CD4-positive, alpha-beta T cell treated with Interleukin-12 subunit alpha and Interleukin-12 subunit beta, for 1 hour (primary cell): ENCODE measurements at places on chromosomes 13 and 19.

DNA sequence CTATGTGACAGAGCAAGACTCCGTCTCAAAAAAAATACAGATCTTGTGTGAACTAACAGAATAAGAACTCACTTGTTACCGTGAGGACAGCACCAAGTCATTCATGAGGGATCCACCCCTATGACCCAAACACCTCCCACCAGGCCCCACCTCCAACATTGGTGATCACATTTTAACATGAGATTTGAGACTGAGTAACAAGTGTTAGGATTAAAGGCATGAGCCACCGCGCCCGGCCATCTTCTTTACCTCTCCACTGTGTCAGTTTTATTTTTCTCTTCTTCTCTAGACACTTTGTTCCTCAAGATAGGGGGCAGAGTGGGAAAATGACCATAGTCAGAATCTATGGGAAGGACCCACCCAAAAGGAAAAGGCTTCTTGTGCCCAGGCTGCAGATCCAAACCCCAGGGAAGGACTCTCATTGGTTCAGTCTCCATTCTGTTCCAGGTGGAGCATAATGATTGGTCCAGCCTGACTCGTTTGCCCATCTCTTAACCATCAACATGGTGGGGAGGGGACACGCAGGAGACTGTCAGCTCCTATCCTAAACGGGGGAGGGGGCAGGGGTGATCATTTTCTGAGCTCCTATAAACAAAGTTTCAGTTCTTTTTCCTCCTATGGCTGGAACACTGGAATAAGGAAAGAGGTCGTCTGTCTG lies 1.3 kb upstream of the CALM3 start:
- DNase-seq, result no peak

DNA sequence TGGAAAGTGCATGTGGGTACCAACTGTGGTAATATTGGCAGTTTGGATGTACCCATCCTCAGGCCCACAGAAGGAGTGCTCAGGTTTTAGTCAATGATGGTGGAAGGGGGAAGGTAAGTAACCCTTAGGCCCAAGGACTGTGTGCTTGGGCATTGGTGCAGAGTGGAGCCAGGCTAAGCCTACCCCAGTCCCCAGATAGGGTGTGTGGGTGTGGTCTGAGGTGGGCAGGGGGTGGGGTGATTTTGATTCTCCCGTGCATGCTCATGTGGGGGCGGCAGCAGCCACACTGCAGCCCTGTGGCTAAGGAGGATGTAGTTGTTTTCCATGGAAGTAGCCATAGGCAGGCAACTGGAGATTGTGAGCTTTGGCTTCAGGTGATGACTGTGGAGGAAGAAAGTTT lies 2197.3 kb downstream of the PCDH9 start:
- DNase-seq, result no peak

GRCh38 chr13:73015805-73016204 lies 43.0 kb upstream of the KLF5 start:
- DNase-seq, result no peak

GRCh38 chr19:18397242-18398202 lies at the start of gene LRRC25:
Gene LRRC25, minus strand, starts transcription at chr19:18397622. Its CDS starts 659 bp downstream, at chr19:18396963.
- DNase-seq, result peak; percentile 35

- DNase-seq, result no peak
Observed at GRCh38 chr19:29860492-29860891, 48.7 kb downstream of the CCNE1 start.

GRCh38 chr13:72113076-72113475 lies 246.1 kb upstream of the DACH1 start:
- no peak for DNase-seq

GRCh38 chr13:33080972-33081590 lies 64.9 kb downstream of the KL start:
- DNase-seq, result no peak

DNA sequence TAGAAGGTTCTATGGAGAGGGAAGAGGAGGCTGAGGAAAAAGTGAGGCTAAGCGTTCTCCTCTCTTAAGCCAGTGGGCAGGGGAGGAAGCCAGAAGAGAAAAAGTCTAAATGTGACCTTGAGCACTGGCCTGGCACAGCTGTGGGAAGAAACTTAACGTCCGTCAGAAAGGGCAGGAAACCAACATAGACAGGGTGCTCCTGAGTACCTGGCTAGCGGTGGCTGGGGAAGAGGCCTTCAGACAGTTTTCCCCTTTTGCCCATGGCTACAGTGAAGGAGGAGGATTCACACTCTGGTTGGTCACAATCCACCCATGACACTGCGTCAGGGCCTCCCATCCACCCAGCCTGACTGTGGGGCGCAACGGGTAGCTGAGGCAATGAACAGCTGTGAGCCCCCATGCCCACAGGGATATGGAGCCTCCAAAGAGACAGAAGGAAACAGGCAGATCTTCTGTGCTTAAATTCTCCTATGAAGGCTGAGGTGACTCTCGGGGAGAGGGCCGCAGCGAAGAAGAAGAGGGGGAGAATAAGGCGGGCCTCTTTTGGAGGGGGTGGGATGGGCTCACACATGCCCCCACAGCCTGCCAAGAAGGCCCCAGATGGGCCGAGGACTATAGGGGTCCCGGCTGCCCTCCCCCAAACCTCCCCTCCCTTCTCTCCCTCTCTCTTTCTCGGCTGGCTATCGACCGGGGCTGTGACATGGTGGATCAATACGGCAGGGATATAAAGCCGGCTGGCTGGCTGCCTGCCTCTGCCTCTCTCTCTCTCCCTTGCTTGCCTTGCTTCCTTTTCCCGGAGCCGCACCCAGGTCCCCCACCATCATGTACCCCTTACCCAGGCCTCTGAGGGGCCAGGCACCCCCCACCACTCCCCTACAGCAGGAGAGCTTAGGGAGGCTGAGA lies 19.8 kb upstream of the POU2F2 start:
- no peak for DNase-seq

DNA sequence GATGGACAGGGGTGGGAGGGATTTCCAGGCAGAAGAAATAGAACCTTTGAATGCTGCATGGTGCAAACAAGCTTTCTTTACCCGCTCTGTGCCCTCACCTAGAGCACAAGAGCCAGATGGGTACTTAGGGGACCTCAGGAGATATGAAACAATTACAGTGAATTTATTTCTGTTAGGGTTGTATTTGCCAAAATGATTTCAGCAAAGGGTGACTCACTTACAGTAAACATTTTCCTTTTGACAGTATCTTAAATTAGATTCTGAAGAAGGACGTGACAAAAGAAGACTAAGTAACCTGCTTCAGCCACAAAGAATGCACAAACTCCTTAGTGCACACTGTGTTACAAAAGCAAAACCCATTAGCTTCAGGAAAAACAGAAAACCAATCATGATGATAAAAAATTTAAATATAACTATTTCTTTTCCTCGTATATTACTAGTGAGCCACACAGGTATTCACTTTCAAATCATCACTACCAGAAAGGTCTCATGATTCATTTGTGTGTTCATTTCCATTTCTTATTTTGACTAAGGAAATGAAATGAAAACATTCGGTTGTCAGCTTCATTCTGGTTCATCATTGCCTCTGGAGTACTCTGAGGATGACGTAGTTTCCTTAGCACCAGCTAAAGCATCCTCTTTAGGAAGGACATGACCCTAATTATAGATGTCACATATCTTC lies 158.8 kb downstream of the NHLRC3 start:
- no peak for DNase-seq

DNA sequence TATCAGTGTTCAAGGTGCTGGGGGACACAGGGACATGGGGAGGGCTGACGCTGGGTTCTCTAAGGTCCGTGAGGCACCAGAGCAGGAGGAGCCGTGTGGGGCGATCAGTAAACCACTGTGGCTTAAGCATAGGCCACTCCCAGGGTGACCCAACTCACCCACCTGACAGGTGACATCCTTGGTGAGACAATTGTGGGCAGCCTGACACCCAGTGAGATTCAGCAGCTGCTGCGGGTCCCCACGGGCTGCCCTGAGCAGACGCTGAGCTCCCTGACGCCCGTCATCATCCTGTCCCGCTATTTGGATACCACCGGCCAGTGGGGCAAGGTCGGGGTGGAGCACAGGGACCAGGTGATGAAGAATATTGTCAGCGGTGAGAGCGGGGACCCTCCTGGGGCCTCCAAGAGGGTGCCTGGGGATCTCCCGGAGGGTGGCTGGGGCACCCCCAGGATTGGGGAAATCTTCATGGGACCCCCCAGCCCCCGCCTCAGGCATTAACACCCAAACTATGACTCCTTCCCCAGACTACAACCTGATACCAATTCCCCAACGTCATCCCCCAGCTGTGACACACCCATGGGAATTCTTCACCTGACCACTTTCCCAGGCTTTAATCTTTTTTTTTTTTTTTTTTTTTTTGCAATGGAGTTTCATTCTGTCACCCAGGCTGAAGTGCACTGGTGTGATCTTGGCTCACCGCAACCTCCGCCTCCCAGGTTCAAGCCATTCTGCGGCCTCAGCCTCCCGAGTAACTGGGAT lies 33.3 kb upstream of the SHFL start:
- no peak for DNase-seq

GRCh38 chr19:13195678-13196077 lies 45.5 kb downstream of the IER2 start:
- DNase-seq, result peak; percentile 78

- DNase-seq, result no peak
Observed at GRCh38 chr13:24038841-24039330, 121.6 kb upstream of the SPATA13 start.

DNA sequence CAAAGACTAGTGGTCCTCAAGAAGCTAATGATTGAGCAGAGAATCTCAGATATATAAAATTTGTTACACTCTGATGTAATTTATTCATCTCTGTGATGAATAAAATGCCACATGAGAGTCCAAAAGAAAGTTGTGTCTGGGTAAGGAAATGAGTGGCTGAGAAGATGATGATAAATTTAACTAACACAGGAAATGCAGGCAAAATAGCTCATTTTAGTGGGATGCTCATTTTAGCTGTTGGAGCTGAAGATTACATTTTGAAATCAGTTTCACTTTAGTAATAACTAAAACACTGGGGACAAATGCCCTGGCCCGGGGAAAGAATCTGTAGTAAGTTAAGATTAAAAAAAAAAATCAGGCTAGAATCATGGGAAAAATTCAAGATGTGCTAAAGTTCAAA lies 35.2 kb downstream of the SPRY2 start:
- no peak for DNase-seq

- DNase-seq, result peak; percentile 36
Observed at GRCh38 chr19:42606660-42607351, 12.1 kb upstream of the CEACAM8 start.

DNA sequence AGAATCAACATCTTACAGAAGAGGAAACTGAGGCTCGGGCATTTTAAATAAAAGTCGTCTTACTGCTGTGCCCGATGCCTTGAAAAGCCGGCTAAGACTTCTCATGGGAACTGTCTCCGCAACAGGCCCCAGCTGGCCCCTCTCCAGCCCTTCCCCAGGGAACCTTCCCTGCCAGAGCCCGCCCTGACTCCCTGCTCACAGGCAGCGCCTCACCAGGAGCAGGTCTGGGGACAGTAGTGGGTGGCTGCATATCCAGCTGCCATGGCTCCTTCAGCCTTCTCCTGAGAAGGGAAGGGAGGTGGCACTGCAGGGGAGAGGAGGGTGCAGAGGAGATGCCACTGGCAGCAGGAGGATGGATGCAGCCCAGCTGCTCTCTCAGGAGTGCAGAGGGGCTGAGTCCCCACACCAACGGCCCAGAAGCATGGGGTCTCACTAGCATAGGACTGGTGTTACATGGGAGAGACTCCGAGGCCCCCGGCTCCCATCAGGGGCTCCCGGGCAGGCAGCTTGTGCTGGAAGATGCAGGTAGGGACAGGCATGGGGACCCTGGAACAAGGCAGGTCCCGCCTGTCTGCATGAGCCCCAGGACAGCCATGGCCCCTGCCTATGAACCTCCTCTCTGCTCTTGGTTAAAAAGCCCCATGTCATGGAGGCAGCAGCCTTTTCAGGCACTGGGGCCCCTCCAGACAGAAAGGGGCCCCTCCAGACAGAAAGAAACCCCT lies 216.4 kb upstream of the SGCG start:
- no peak for DNase-seq

DNA sequence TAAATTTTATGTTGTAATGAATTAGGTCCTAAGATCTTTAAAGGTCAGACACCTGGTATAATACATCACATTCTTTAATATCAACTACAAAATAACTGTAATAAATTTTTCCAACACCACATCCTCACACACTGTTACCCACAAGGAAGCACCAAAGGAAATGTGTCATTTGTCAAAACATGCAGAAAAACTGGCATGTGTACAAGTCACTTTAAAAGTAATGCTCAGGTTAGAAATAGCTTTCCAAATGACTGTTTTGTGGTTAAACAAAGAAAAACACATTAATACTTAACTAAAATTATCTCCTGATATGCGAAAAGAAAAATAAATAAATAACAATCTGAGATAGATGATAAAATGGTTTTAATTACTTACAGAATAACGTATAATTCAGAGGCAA lies 74.7 kb downstream of the MZT1 start:
- DNase-seq, result no peak

DNA sequence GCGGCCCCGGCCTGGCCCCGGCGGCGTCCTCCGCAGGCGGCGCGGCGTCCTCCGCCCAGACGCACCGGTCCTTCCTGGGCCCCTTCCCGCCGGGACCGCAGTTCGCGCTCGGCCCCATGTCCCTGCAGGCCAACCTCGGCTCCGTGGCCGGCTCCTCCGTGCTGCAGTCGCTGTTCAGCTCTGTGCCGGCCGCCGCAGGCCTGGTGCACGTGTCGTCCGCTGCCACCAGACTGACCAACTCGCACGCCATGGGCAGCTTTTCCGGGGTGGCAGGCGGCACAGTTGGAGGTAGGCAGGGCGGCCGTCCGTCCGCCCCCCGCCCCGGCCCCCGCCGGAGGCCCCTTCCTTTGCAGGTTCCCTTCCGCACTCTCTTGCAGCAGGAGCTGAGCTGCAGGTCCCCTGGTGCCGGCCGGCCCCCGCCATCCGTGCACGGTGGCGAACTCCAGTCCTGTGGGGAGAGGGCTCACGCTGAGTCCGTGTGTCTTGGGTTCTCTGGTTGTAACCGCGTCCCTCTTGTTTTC lies 9.2 kb downstream of the PLEKHJ1 start:
- DNase-seq, result no peak

- DNase-seq, result peak; percentile 58
Observed at GRCh38 chr19:47518139-47518538, 3.3 kb upstream of the NAPA start.

DNA sequence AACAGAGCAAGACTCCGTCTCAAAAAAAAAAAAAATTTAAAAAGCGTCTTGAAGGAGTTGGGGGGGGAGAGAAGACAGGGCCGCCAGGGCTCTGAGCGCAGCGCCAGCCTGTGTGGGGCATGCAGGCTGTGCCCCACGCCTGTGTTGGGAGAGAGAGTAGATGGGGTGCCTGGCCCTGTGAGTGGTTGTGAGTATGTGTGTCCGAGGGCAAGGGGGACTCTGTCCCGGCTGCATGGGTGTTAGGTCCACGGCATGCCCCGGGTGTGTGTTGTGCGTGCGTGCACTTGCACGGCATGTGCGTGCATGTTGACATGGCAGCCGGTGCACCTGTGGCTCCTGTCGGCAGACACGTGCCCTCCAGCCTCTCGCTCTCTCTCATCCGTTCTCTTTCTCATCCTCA lies 3.4 kb downstream of the MAP2K7 start:
- DNase-seq, result no peak
